ENCODE measurements at places on chromosomes 13 and 19. TPM values are rescaled to one million over a fixed set of nuclear protein-coding genes. Genes with fewer than 3 reads are reported as not detected.

Gene SYNE4
- total RNA-seq: 8.1 TPM

DNA sequence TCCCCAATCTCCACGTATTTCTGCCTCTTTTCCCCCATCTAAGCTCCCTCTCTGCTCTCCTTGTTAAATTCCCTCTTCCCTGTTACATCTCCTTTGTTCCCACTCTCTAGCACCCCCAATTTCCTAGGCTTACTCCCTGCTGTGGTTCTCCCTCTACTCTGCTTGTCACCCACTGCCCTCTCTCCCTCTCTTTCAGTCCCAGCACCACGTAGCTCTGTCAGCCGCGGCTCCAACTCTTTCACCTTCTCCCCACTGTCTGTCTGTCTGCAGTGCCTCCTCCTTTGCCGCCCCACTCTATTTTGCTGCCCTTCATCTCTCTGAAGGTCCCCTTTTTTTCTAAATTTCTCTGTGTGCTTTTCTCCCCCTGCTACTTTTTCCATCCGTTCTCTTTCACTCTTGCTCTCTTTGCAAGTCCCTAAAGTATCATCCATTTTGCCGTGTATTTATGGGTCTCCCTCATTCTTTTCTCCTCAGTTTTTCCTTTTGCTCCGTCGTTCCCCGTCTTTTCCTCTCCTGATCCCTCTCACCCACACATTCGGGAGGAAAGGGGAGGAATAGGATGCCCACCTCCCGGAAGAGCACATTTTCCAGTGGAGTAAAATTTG, 937 bp downstream of the ZNF841 start:
- DNase-seq: no peak

DNA sequence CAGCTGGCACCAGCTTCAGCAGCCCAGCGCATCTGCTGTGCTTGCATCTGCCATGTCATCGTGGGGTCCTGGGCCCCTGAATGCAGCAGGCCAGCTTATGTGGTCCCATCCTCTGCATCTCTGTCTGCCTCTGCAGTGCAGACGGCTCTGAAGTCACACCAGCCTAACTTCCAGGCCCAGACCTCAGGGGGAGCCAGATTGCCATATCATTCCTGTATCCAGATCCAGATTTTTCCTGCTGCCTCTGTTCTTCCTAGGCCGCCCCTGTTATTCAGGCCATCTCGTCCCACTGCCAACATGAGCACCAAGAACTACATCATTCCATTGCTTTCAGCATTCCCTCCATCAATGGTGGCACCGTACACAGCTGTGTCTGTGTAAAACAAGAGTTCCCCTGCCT, 571.6 kb downstream of the UQCRFS1 start:
- no peak for DNase-seq

- DNase-seq: no peak
These were observed 57.9 kb downstream of the MBD3L2B start for GRCh38 chr19:6963244-6963852.

- DNase-seq: no peak
These were observed 3.4 kb downstream of the FEM1A start for GRCh38 chr19:4794971-4795370.

- DNase-seq: no peak
These were observed 10.8 kb upstream of the MYH14 start for GRCh38 chr19:50192463-50193211.

GRCh38 chr13:25901460-25902376, 150.1 kb downstream of the SHISA2 start:
- no peak for DNase-seq

DNA sequence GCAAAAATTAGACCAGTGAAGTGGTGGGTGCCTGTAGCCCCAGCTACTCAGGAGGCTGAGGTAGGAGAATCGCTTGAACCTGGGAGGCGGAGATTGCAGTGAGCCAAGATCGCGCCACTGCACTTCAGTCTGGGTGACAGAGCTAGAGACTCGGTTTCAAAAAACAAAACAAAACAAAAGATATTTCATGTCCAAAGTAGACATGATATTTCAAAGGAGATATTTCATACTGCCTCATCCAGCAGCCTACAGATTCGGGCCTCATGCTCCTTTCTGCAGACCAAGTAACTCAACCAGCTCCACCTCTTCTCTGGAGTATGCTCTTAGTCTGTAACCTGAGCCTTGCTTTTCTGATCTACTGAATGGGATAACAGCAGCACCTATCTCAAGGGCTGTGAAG, 15.0 kb downstream of the ZC3H4 start:
- no peak for DNase-seq

DNA sequence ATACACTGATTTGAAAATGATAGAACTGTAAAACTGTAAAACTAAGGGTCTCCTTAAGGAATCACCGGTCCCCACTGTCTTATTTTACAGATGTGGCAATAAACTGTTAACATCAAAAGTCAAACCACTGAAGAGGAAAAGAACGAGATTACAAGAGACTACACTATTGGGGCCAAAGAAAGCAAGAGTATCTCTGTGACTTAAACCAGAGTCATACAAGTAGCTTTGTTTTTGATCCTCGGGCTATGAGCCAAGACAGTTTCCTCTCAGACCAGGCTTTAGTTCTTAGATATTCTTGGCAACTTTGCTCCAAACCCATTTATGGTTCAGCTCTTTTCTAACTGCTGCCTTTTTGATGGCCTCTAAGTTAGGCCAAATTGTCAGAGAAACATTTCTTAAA, 113.8 kb downstream of the TBC1D4 start:
- no peak for DNase-seq

DNA sequence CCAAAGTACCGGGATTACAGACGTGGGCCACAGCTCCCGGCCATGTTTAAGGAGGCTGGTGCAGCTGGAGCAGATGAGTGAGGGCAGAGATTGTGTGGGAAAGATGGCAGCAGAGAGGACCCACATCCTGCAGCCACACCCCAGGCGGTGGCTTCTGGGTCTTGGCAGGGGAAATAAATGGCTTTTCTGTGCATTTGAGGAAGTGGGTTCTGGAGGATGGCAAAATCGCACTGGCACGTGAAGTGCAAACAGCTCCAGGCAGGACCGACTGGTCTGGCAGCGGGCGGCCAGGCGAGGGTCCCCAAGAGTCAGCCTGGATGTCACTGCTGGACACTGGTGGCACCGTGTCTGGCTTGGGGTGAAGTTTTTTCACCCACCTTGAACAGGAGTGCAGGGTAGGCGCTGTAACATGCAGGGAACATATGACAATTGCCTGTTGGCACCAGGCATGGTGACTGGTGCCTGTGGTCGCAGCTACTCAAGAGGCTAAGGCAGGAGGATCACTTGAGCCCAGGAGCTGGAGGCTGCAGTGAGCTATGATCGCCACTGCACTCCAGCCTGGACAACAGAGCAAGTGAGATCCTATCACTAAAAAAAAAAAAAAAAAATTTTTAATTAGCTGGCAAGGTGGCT, 8.4 kb downstream of the B3GNT3 start:
- no peak for DNase-seq

Gene RYR1
- 6.5 TPM for total RNA-seq

All from upper lobe of right lung (tissue), 1 donor.